Stimulated activated CD8-positive, alpha-beta memory T cell treated with anti-CD3 and anti-CD28 coated beads, Interleukin-15, amount 100 ng/mL, for 1 hour (primary cell): ENCODE measurements at places on chromosomes 3 and 15.

- DNase-seq: no peak
Observed at GRCh38 chr15:57570994-57571393, 20.7 kb upstream of the MYZAP start.

DNA sequence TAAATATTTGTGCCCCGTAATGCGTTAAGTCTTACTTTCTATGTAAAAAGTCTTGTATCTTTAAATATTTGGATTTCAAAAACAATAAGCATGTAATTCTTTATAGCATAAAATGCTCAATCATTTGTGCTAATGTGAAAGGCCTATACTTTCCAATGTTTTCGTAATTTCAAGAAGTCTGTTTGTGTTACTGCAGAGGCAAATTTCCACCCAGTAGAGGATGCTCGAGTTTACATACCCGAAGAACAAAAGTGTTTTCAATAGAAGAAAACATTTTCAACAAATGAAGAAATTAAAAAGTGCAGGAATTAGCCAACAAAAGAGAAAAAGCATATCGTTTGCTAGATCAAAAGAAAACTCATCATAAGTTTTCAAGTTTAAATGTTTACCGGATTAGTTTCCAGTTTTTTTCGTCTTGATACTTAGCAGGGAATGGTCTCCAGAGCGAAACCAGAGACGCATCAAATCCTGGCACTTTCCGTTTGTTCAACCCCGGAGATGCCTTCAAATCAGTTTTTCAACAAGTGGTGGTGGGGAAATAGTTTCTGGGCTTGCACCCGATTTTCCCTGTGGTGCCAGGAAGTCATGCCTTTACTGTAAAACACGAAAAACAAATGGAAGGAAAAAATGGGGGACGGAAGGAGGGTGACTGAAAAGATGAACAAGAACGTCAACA is 1.0 kb downstream of the CGGBP1 start:
- DNase-seq: no peak

DNA sequence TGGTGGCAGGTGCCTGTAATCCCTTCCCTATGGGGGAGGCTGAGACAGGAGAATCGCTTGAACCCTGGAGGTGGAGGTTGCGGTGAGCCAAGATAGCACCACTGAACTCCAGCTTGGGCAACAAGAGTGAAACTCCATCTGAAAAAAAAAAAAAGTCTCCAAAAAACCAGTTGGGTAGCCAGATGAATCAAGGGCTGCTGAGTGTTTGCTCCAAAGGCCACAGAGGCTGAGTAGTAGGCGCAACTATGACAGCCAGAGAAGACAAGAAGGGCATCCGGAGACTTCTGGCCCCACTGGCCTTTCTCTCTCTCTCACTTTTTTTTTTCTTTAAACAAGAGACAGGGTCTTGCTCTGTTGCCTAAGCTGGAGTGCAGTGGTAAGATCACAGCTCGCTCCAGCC is 131.8 kb downstream of the SMAD6 start:
- no peak for DNase-seq

- no peak for DNase-seq
Observed at GRCh38 chr15:74773731-74774252, 8.1 kb upstream of the CSK start.

- DNase-seq: no peak
Observed at GRCh38 chr3:52019352-52020080, 23.8 kb upstream of the RPL29 start.

GRCh38 chr3:105495021-105495420 is 128.3 kb downstream of the ALCAM start:
- DNase-seq: no peak

DNA sequence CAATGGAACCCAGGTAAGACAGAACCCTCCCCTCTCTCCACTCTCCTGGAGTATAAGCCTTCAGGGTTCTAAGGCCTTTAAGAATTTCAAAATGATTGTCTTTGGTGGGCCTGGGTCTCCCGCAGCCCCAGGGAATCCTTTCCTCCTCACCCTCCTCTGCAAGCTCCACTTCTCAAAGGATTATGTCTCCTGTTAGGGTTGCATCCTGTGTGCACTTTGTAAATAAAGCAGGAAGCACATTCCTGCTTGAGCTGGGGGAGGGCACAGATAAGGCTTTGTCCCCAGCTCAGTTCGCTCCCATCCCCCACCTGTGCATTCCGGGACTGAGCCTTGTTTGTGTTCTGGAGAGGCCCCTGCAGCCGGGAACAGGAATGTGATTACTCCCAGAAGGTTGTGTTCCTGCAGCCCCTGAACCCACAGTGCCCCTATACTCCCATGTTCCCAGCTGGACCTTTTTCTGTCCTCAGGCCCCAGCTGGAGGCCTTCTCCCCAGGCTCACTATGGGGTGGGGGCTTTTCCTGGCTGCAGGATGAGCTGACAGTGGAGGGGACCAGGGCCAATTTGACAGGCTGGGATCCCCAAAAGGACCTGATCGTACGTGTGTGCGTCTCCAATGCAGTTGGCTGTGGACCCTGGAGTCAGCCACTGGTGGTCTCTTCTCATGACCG is 9.5 kb downstream of the TYRO3 start:
- DNase-seq: no peak

DNA sequence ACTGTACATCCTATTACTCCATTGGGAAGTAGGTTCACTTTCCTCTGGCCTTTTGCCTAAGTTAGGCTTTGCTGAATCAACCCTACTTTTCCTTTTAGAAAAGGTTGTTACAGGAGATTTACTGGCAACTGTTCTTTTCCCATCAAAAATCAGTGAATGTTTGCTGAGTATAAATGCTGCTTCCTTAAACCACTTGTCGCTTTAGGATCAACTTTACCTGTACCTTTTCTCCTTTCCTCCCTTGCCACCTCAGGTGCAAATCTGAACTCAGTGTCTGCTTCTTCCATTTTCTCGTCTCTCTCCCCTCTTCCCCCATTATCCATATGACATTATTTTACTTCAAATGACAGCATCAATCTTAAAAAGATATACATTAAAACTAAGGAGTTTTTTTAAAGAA is 69.5 kb upstream of the GOLGA6B start:
- no peak for DNase-seq

DNA sequence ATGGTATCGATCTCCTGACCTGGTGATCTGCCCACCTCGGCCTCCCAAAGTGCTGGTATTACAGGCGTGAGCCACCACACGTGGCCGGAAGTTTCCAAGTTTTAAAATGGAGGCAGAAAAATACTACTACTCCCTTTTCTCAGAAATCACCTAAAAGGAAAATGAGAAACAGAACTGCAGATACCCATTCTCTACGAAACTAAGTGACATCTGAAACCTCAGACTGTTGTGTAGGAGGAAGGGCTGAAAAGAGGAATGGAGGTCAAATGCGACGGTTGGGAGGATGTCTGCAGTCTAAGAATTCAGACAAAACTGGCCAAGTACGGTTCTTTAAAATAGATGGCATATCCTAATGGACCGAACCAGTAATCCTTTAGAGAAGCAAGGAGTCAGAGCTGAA is 24.1 kb downstream of the WDR48 start:
- no peak for DNase-seq

- no peak for DNase-seq
Observed at GRCh38 chr3:195522254-195523023, 20.7 kb downstream of the PPP1R2 start.

DNA sequence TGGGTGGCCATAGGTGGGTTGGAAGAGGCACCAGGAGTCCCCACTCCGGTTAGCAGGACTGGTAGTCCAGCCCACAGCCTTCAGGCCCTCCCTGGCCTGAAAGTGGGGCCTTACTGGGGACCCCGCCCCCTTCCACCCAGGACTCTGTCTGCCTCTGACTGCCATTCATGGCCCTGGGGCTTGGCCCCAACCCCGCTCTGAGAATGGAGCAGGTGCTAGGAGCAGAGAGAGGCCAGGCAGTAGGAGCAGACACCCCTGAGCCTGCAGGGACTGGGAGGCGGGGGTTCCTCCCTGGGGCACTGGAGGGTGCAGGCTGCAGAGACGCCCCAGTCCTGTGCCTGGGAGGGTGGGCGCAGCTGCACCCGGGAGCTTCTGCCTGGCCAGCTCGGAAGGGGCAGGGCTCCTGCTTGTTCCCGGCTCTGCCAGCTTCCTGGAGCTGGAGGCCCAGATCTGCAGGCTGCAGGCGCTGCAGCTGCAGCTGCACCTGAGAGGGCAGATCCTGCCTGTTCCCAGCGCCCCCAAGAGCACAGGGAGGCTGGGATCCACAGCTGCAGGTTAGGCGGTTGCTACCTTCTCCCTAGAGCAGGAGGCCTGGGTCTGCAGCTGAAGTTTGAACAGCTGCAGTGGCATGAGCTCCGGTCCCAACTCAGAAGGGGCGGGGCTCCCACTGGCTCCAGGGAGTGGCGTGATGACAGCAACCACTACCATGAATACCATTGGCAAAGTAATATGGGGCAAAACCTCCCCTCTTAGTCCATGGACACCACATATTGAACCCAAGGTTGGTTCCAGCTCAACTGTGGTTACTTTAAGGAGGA is 194.7 kb downstream of the SQOR start:
- DNase-seq: no peak

DNA sequence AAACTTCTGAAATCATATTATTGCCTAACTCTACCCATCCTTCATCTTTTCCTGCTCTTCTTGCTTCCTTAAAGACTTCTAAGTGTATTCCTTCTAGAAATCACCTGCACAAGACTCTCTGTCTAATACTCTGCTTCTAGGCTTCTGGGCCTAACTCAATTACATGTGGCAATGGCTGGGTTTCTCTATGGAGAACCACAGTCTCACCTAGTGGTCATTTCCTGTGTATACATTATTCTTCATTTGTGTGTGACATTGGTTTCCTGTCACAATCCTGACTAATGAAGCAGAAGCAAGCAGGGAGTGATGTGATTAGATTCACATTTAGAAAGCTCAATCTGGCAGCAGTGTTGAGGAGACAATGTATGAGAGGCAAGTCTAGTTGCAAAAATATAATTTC is 16.9 kb upstream of the CLDN1 start:
- no peak for DNase-seq

DNA sequence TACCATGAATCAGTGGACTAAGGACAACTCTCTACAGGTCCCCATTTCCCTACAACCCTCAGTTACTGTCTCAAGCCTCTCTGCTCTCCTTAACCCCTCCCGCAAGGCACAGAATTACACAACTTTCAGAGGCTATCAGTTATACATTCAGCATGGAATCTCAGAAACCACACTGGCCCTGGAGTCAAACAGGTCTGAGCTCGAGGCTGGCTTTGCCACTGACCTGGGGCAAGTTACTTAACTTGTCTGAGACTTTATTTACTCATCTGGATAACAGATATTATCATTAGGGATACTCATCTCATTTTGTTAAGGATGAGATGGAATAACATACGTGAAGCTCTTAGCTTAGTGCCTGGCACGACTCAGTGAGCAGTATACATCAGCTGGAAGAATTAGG is 95.2 kb downstream of the WDR76 start:
- no peak for DNase-seq

- no peak for DNase-seq
Observed at GRCh38 chr3:130728037-130728436, 18.6 kb downstream of the PIK3R4 start.
